Endothelial cell (in vitro differentiated cells): ENCODE measurements at places on chromosomes 13 and 19.

GRCh38 chr13:93480553-93481106 is 254.0 kb downstream of the GPC6 start:
- DNase-seq = no peak

- no peak for DNase-seq
Measured at GRCh38 chr19:19537075-19538048, 703 bp upstream of the CILP2 start.

- DNase-seq = no peak
Measured at GRCh38 chr13:110499621-110500281, 61.8 kb downstream of the RAB20 start.

DNA sequence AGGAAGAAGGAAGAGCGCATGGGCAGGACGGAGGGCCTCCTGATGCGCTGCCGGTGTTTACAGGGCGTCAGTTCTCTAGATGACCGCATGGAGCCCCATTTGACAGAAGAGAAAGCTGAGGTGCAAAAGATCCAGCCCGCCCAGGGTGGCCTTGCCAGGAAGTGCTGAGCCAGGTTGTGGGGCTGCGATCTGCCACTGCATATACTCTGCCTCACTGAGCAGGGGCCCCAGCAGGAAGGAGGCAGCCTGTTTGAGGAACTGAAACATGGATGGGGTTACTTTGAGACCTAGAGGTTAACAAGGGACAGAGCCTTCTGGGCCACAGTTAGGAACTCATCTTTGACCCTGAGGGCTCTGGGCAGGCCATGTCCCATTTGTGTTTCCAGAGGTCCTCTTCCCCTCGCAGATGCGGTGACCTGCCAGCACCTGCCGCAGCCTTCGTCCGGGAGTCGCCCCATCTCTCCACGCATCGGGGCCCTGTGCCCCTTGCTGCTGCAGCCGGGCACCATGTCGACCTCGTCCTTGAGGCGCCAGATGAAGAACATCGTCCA is 3.2 kb downstream of the EPN1 start:
- no peak for DNase-seq

- DNase-seq = no peak
Measured at GRCh38 chr13:106774621-106775020, 206.7 kb upstream of the ARGLU1 start.
